ENCODE measurements at places on chromosomes 11 and 22. TPM values are rescaled to one million over a fixed set of nuclear protein-coding genes. Genes with fewer than 3 reads are reported as not detected.

GRCh38 chr22:25485626-25486545 is 78.6 kb upstream of the GRK3 start:
- ATAC-seq, result no peak

DNA sequence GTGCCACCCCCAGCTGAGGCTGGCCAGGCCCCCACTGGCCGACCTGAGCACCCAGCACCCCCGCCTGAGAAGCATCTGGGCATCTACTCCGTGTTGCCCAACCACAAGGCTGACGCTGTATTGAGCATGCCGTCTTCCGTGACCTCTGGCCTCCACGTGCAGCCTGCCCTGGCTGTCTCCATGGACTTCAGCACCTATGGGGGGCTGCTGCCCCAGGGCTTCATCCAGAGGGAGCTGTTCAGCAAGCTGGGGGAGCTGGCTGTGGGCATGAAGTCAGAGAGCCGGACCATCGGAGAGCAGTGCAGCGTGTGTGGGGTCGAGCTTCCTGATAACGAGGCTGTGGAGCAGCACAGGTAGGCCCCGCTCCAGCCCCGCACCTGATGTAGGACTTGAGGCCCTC is 4.7 kb downstream of the ZBTB16 start:
- no peak for ATAC-seq

DNA sequence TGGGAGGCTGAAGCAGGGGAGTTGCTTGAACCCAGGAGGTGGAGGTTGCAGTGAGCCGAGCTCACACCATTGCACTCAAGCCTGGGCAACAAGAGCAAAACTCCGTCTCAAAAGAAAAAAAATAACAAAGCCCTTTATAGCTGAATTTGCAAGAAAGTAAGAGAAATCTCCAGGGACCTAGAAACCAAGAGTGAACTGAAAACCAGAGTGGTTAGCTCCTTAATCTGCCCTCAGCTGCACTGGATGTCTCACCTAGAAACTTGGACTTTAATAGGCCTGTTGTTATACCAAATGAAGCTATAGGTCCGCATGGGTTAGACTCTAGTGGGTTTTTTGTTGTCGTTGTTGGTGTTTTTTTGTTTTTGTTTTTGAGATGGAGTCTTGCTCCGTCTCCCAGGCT is 4.1 kb downstream of the NEU3 start:
- ATAC-seq, result no peak

- ATAC-seq, result no peak
Measured at GRCh38 chr11:1208394-1209261, 14.2 kb upstream of the MUC5B start.

- no peak for ATAC-seq
Measured at GRCh38 chr11:32895471-32895870, 2.9 kb downstream of the QSER1 start.

GRCh38 chr11:123853038-123853437 is 32.4 kb downstream of the TMEM225 start:
- ATAC-seq, result no peak

GRCh38 chr22:19559324-19559811 is 35.2 kb upstream of the CLDN5 start:
- no peak for ATAC-seq

DNA sequence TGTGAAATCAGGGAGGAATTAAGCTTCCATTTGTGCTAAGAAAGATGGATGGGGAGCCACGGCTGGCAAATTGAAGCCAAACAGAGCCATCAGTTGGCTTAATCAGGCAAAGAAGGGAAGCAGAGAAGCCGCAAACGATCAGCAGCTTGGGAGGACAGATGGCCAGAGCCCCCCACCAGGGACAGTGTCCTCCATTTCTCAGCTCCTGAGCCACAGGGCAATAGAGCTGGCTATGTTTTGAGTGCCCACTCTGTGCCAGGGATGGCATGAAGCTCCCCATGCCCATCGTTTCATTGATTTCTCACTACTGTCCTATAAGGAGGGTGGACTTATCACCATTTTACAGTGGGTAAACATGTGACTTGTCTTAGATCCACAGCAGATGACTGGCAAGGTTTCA is 126.3 kb upstream of the ASPHD2 start:
- no peak for ATAC-seq

GRCh38 chr11:130269326-130269943 is 45.3 kb downstream of the ZBTB44 start:
- no peak for ATAC-seq

- ATAC-seq, result no peak
Measured at GRCh38 chr11:59756558-59756840, 1.3 kb downstream of the STX3 start.

DNA sequence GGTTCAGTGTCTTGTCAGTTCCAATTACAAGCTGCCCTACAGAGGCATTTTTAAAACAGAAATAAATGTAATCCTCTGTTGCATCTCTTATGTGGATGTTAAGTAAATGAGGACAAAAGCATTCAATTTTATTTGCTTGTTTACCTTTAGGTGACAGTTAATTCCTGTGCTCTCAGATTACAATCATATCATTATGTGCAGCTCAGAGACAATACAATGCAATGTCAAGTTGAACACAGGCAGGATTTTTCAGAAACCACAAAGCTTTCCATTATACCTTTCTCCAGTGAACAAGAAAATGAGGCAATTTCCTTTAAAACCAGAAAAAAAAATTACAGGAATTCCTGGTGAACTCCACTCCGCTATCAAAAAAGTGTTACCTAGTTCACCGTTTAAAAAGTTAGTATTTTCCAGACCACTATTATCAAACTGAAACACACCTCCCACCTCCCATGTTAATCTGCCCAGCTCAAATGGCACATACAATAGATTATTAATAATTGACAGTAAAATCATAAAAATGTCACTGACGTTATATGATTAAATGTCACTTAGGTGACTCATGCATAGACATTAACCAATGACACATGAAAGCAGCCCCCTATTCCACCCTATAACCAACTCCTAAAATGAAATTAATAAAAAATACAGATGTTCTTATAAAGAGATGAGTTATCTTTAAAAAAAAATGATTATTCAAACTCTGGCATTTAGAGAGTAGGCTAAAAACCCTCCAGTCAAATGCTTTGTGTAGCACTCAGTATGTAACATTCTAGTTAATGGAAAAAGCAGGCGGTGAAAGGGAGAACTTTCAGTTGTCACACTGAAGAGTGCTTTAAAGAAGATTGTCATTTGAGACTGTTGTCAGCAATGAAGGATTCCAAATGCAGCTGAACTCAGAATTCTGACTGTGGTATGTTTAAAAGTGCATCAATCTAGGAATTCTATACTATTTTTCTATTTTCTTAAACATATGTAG is 98.6 kb downstream of the MUC15 start:
- peak; percentile 84 for ATAC-seq

DNA sequence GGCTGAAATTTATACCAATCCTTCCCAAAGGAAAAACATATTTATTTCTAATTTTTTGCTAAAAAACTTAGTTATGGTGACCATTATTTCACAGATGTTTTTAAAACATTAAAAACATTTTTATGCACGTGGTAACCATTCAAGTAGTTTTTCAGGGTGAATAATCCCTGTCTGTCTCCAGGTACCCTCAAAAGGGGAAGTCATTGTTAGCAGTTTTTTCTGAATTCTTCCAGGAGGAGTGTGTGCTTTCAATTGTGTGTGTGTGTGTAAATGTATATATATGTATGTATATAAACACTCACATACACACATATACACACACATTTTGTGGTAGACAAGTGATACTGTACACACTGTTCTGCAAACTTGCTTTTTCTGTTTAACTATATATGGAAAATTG is 43.9 kb downstream of the MIAT start:
- ATAC-seq, result no peak

GRCh38 chr11:133381761-133382130 is 150.6 kb downstream of the OPCML start:
- no peak for ATAC-seq

- ATAC-seq, result peak; percentile 91
Measured at GRCh38 chr11:16785520-16786128, 47.2 kb downstream of the C11orf58 start.

DNA sequence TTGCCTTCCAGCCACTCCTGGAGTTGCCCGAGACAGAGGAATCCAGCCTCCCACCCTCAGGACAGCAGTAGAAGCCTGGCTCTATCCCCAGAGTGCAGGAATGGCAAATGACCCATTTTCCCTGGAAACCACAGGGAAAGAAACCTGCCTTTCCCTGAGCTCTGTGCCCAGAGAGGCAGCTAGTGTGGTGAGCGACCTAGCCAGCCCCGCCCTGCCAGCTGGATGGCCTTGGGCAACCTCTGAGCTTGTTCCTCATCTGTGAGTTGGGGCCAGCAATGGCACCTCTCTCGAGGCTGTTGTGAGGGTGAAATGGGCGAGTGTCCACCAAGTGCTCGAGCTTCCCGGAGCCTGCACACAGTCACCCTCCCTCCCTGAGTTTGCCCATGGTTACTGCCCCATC is 3.7 kb downstream of the OMP start:
- peak; percentile 11 for ATAC-seq

DNA sequence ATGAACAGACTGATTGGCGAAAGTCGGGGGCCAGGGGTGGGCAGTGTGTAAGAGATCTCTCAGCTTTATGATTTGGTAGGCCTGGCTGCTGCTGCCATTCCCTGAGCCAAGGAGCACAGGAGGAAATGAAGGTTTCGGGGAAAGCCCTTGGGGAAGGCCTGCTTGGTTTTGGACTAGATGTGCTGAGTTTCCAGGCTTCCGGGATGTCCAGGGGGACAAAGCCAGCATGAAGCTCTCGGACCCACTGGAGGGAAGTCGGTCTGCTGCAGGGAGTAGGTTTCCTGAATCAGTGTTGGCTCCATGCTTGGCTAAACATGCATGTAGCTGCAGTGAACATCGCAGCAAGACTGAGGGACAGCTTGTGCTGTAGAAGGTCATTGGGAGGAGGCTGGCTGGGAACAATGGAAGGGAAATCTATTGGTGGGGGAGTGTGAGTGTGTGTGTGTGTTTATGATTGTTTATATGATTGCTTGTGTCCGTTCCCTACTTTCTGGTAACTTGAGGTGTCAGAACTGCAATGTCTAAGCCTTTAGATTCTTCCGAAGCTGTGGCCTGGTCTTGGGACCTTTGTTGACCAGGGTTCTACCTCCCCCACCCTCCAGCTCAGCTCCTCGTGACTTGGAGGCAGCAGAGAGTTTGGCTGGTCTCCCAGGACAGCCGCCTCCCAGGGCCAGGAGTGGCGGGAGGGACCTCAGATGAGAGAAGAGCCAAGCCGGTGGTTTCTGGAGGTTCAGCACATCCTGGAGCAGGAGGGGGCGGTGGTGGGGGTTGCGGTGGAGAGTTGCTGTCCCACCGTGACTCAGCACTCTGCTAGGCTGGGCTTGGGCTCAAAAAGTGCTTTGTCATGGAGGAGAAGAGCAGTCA is 4.0 kb upstream of the FTH1 start:
- peak; percentile 43 for ATAC-seq

DNA sequence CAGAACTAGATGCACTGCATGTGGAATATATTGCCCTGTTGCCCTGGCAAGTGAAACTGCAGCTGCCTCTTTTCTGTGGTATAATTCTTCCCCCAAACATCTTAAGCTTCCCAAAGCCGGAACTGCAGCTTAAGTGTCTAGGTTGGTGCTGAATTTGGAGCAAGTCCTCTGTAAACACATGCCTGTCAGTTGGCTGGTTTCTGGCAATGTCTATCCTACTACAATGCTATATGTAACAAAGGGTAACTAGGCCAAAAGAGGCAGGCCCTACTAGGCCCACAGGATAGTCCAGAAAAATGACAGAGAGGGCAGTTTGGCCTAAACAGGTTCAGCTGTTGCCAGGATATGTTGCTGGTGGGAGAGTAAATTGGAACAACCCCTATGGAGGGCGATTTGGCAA is 27.9 kb downstream of the ASCC2 start:
- no peak for ATAC-seq

GRCh38 chr11:73894725-73895335 is 18.0 kb downstream of the PAAF1 start:
- ATAC-seq, result no peak

DNA sequence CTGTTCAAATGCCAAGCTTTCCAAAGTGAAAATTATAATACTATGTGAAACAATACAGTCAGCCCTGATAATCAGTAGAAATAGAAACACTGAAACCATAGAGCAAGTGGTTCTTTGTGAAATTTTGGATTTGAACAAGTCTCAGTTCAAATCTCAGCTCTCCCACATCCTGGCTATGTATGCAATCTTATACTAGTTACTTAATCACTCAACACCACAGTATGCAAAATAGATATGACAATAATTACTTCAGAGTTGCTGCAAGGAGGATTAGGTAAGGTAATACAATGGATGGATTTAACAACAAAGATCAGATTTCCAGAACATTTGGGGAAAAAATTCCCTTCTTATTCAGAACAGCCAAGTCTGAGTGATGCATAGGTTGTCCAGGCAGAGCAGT is 851.8 kb upstream of the CCDC90B start:
- no peak for ATAC-seq

DNA sequence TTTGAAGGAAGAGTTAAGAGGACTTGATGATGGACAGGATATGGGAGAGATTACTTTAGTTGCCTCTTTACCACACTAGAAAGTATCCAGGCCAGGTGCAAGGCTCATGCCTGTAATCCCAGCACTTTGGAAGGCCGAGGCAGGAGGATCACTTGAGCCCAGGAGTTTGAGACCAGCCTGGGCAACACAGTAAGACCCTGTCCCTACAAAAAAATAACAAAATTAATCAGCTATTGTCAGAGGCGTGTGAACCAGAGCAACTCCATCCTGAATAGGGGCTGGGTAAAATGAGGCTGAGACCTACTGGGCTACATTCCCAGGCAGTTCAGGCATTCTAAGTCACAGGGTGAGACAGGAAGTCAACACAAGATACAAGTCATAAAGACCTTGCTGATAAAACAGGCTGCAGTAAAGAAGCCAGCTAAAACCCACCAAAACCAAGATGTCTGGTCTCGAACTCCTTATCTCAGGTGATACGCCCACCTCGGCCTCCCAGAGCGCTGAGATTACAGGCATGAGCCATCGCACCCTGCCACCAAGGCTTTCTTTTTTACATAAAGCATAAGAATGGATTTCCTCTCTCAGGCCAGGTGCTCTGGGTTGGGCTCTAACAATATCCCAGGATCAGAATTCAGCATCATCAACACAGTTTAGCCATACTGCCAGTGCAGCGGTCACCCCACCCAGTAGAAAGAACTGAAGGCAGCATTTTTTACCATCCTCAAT is 17.8 kb downstream of the PI4KA start:
- no peak for ATAC-seq

GRCh38 chr22:49272546-49273125 is 555.0 kb downstream of the BRD1 start:
- no peak for ATAC-seq

GRCh38 chr22:42173183-42173926 is 42.7 kb upstream of the CYP2D6 start:
- ATAC-seq, result peak; percentile 35

- ATAC-seq, result no peak
Measured at GRCh38 chr11:20303391-20303965, 60.0 kb upstream of the HTATIP2 start.

- ATAC-seq, result peak; percentile 96
Measured at GRCh38 chr22:23281406-23282088, 101.2 kb downstream of the BCR start.

- ATAC-seq, result no peak
Measured at GRCh38 chr11:86519064-86519911, 144.6 kb downstream of the CCDC81 start.

- peak; percentile 6 for ATAC-seq
Measured at GRCh38 chr11:65426839-65427690, 4.5 kb downstream of the NEAT1 start.

- no peak for ATAC-seq
Measured at GRCh38 chr11:111772535-111772934, 6.3 kb upstream of the PPP2R1B start.

The TEX54 gene
- total RNA-seq, result 1.8 TPM

The LMO2 gene
- 1.0 TPM for total RNA-seq

The PARVB gene
- 0.77 TPM for total RNA-seq

The INS gene
- total RNA-seq, result not detected

The DDIAS gene
- 0.88 TPM for total RNA-seq
